ENCODE measurements at places on chromosomes 11 and 22.
A peak's percentile ranks its signal among the peaks of the same experiment; 100 is the strongest.

GRCh38 chr11:8283465-8284230 is 20.0 kb upstream of the LMO1 start:
- no peak for DNase-seq

DNA sequence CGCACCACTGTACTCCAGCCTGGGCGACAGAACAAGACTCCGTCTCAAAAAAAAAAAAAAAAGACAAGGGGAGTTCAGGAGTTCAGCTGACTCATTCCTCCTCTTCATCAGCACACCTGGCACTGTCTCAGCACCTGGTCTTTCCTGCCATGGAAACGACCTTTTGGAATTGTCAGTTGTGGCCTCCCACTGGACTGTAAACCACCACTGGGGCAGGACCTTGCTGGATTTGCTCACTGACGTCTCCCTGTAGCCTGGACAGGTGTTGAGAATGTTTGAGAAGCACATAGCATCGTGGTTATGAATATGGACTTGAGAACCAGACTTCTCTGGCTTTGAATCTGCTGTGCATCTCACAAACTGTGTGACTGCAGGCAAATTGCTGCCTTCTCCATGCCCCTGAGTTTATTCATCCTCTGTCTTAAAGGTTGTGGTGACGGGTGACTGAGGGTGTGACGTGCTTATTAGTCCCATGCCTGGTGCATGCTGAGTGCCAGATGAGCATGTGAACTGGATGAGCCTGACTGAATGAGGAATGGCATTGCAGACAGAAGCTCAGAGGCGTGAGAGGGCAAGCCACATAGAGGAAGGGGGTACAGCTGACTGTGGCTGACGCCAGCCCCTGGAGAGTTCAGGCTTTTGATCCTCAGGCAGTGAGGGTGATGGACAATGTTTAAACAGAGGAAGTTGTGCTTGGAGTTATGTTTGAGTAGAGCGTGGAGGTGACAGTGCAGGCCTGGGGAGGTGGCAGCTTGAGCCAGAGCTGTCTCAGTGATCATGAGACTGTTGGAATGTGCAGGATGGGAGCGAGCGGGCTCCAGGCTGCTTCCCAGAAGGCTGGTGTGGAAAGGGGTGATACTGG is 12.7 kb downstream of the TOM1 start:
- peak; percentile 83 for DNase-seq

- no peak for DNase-seq
Observed at GRCh38 chr11:8746331-8746974, 63.9 kb downstream of the RPL27A start.

DNA sequence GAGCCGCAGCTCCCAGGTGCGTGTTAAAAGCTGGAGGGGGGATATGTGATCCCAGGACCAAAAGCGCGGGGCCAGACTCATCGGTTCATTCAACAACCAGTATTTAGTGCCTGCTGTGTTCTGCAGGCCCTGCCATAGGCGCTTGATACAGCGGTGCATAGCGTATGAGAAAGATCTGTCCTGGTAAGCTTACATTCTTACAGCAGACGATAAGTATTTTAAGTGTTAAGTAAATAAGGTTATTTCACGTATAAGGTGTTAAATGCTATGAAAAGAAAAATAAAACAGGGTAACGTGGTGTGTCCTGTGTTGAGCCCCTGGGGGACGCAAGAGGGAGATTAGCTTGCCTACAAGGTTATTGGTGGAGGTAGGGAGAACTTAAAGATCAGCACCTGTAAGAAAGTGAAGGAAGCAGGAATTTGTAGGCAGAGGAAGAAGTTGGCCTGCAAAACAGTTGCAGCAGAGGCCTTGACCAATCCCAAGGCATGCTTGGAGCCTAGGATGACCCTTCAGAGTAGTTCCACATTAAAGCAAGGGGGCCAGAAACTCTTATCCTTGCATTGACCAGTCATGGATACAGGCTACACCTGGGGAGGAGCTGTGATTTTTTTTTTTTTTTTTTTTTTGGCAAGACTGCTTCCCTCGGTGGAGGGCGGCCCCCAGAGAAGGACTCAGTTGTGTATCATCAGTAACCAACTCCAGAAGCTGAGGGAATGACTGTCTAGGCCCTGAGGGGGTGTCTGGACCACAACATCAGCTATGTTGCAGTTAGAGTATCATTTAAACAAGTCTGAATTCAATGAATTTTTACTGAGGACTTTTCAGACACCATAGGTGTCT is 487 bp upstream of the LIPT2 start:
- peak; percentile 33 for DNase-seq

GRCh38 chr11:92457250-92457649 is 232.6 kb downstream of the FAT3 start:
- peak; percentile 2 for DNase-seq

GRCh38 chr11:45079943-45080719 is 66.3 kb upstream of the PRDM11 start:
- no peak for DNase-seq

- DNase-seq: peak; percentile 34
Observed at GRCh38 chr11:61139387-61139786, 21.8 kb downstream of the VPS37C start.

GRCh38 chr11:71140206-71140919 is 112.0 kb downstream of the SHANK2 start:
- no peak for DNase-seq
